ENCODE measurements at places on chromosomes 6 and 20.
A peak's percentile ranks its signal among the peaks of the same experiment; 100 is the strongest.

DNA sequence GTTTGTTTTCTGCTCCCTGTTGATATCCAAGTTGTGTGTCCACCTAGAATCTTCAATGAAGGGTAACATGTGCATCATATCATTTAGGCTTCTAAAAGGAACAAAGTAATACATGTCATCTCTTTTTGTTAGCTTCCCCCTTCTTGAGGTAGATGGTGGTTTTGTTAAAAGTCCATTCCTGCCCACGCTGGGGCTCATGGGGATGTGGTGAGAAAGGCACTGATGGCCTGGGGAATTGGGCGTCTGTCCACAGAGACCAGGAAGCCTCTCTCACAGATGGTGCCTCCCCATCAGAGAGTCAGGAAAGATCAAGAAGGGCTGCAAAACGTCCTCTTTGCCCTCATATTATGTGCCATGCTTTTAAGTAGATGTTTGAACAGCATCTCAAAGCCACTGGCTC, 32.5 kb downstream of the GNAS start:
- DNase-seq, result no peak

DNA sequence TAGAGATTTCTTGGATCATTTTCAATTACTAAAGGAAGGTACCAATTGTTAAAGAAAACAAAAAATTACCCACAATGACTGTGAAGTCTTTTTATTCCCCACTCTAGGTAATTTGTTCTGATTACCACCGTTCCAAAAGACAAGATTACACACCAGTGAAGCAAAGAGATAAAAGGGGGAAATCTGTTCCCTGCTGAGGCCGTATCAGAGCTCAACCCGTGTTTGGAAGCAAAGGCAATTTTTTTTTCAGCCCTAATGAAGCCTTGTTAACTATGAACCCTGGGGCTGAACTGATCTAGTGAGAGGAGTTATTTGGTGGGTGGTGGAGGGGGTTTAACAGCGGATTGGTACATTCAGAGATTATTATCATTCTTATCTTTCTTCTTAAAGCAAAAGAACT, 128.5 kb downstream of the ALDH8A1 start:
- no peak for DNase-seq

GRCh38 chr20:11352041-11352440, 565.7 kb upstream of the BTBD3 start:
- DNase-seq, result no peak

DNA sequence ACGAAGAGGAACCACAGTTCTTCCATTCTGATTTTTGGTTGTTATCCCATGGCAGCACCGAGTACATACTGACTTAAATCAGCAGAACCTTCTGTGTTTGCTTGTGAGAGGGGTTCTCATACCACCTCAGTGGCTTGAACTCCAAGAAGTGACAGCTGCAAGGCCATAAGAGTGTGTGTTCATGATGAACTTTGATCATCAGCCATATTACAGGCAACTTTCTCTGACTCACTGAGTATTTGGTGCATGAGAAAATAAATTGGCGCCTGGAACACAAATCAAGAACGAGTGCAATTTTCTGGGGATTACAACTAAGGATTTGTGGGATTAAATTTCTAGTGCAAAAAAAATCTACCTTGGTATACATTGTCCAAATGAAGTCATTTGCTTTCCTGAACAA, 68.9 kb downstream of the CYP39A1 start:
- no peak for DNase-seq

DNA sequence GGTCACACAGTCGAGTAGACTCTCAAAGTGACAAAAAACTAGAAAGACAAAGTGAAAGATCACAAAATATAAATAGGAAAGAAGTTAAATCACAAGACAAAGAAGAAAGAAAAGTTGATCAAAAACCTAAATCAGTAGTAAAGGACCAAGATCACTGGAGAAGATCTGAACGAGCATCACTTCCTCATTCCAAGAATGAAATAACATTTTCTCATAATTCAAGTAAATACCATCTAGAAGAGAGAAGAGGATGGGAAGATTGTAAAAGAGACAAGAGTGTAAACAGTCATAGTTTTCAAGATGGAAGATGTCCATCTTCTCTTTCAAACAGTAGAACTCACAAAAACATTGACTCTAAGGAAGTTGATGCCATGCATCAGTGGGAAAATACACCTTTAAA, 31.6 kb upstream of the GJA10 start:
- DNase-seq, result no peak

- no peak for DNase-seq
Observed at GRCh38 chr6:64227863-64228262, 592.3 kb downstream of the PHF3 start.

DNA sequence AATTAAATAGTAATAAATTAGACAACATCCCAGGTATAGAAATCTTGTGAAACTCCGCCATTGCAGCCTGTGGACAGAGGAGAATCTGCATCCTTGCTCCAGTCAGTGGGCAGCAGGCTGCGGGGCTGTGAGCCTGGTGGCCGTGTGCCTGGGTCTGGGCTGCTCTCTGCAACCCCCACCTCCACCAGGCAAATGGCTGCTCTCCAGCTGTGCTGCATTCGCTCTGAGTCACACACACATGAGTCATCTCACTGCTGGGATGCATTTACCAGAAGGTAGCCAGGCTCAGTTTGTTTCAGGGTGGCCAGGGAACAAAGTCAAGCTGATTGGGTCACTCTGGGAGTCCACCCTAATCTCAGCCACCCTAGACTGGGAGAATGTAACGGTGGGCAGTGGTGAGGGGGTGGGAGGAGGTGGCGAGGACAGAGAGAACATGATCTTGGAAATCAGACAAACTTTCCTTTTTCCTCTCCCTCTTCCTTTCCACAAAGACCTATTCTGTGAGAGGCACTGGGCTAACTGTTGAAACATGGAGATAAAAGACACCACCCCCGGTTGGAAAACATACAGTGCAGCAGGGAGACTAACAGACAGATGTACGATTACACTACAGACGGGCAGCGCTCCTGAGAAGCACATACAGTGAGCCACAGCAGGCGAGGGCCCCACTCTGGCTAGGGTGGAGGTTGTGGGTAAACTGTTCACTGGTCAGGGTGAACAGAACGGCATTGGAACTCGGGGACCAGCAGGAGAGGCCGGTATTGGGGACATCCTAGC, 59.2 kb downstream of the TRAM2 start:
- DNase-seq, result peak; percentile 98

GRCh38 chr6:166454692-166455515, 72.2 kb upstream of the MPC1 start:
- DNase-seq, result no peak

DNA sequence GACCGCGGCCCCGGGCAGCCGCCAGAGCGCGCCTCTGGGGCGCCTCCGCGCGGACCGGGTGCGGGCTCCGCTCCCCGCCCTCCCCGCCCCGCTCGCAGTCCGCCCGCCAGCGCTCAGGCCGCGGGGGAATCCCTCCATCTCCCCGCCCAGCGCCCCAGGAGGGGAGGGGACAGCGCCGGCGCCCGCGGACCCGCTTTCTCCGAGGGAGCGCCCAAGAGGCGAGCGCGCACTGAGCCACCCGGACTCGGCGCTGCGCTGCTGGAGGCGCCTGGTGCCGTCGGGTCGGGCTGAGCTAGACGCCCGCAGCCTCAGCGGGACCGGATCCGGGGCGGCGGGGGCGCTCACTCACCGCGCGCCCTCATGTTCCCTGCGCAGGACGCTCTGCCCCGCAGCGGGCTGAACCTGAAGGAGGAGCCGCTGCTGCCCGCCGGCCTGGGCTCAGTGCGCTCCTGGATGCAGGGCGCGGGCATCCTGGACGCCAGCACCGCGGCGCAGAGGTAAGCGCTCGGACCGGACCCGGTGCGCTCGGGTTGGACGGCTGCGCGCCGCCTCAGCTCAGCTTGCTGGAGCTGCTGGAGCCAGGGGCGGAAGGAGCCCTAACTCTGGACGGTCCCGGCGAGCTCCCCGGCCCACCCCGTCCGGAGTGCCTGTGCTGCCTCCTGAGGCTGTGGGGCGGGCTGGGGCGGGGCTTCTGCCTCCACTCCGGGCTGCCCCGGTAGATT, 867 bp downstream of the EBF4 start:
- DNase-seq, result no peak

- DNase-seq, result no peak
Observed at GRCh38 chr6:169098116-169098515, 155.5 kb downstream of the THBS2 start.

- no peak for DNase-seq
Observed at GRCh38 chr20:63500151-63500901, 1.4 kb upstream of the EEF1A2 start.

GRCh38 chr20:51738877-51739447, 29.2 kb downstream of the ATP9A start:
- DNase-seq, result no peak

DNA sequence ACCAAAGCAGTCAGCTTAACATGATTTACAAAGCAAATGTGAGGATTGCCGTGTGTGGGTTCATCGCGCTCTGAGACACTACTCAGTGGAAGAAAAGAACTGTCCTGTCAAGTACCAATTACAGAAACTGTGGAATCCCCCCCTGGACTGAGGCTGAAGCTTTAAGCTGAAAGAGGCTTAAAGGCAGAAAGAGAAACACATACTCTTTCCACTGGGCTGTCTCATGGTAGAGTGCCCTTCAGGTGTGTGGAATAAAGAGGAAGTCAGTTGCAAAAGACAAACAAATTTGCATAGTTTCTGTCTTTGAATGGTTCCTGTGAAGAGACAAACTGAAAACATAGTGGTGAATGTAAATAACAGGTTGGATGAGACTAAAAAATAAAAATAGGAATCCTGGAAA, 560.4 kb upstream of the SYNCRIP start:
- DNase-seq, result no peak

GRCh38 chr6:10658910-10659698, 35.3 kb downstream of the C6orf52 start:
- no peak for DNase-seq

DNA sequence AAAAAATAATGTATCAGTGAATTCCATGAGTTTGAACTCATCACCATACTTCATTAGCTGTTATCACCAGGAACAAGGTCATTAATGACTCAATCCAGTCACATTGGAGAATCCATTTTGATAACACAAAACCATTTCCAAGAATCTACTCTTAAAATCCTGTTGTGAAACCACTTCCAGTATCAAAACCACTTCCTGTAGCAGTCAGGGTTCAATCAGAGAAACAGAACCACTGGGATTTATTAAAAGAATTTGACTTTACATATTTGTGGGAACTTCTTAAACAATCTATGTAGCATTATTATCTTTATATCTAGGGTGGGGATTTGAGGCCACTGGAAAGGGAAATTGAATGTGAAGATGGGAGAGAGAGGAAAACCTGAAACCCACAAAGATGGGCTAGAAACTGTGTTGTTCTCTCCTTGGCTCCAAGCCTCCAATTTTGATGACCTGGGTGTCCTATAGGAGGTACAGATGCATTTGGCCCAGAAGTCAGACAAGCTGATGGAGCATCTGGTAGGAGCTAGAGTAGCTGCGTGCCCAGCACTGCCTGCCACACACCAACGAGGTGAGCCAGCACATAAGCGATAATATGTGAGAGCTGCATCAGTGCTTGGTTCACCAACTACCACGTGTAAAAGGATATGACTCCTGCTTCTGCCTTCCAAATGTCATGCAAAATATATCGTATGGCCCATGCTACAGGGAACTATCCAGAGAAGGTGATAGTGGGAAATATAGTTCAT, 117.0 kb downstream of the TMEM200A start:
- DNase-seq, result no peak

GRCh38 chr20:4812216-4812615, 90.5 kb downstream of the PRND start:
- DNase-seq, result no peak

GRCh38 chr6:139686308-139686707, 311.9 kb upstream of the CITED2 start:
- no peak for DNase-seq

DNA sequence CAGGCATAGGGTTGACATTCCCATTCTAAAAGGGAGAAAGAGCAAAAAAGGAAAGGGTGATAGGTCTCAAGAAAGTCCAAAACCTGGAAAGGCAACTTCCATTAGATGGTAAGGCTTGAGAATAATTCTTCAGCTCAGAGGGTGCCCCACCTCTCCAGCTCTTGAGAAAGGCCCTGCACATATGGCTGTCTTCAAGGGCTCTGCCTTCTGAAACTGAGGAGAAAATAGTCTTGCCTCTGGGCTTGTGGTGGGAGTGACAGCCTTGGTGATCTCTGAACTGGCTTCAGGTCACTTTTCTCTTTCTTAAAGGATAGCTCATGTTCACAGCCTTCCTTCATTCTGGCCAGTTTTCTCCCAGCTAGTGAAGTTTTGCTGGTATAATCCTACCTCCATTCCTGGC, 35.6 kb upstream of the NR2E1 start:
- no peak for DNase-seq

DNA sequence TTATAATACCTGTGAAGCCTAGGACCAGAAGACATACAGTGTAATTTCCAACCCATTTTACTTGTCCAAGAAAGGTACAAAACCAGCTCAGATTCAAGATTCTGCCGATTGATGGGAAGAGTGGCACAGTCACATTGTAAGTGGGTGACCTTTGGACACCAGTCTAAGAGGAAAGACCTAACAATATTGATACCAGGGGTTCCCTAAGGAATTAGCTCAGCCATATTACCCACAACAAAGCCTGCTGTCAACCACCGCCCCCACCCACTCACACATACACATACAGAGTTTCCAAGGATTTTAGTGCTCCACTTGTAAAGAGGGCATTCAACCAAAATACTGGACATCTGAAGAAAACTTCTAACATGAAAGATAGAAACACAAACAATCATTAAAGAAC, 27.9 kb upstream of the TMEM181 start:
- no peak for DNase-seq

- DNase-seq, result no peak
Observed at GRCh38 chr20:60036746-60037499, 78.7 kb downstream of the CDH26 start.

- no peak for DNase-seq
Observed at GRCh38 chr6:75065523-75065922, 140.3 kb downstream of the COL12A1 start.

GRCh38 chr6:159996626-159997497, 28.0 kb downstream of the IGF2R start:
- DNase-seq, result no peak

GRCh38 chr6:3296078-3296477, 37.3 kb downstream of the PSMG4 start:
- no peak for DNase-seq

- DNase-seq, result no peak
Observed at GRCh38 chr6:14059791-14060436, 57.7 kb upstream of the CD83 start.

DNA sequence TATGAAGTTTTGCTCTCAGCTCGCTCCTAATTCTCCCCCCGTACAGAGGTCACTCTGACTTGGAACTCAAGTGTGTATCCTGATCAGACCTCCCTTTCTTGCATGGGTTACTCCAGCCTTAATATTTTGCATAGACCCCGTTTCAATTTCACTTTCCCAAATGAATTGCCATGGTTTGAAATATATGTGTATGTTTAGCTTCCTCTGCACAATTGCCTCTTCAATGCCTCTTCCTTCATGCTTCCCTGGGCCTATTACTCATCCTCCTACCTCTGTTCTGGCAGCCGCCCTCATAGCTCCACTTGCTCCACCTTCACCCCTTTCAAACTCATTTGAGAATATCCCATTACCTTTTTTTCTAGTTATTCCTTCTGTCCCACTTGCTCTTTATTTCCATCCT, 90.0 kb upstream of the SAMD5 start:
- DNase-seq, result no peak

GRCh38 chr6:36722879-36723278, 25.3 kb downstream of the RAB44 start:
- DNase-seq, result no peak
